ENCODE measurements at places on chromosomes 4 and X.
A peak's percentile ranks its signal among the peaks of the same experiment; 100 is the strongest.

DNA sequence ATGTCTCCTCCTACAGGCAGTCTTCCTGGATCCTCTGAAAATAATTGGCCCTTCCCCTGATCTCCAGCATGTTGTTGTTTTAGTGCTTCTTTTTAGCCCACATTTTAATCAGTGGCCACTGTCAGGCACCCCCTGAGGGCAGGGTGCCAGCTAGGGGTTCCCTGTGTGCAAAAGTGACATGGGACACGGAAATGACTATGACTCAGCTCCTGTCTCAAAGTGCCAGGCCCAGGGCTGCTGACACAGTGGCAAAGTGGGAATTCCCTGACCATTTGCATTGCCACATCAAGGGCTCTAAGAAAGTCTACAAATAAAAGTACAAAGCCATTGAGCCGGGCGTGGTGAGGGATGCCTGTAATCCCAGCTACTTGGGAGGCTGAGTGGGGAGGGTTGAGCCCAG is 24.8 kb downstream of the HMX1 start:
- DNase-seq = no peak

DNA sequence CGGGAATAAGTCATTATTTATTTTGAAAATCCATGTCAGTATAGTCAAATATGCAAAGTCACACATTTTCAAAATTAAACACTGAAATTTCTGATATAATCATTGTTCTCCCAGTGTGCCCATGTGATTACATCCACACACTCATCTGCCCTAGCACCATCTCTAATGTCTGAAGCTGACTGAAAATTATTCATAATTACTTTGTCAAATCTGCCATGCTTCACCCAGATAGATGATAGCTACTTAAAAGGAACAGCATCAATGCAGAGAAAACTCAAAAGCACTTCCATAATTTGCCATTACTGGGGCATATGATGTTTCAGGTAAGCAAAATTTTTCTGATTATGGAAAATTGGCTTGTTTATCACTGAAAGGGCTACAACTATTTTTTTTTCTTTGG is 1433.3 kb upstream of the IGFBP7 start:
- DNase-seq = no peak

GRCh38 chrX:53125506-53125905 is 31.6 kb downstream of the KANTR start:
- DNase-seq = no peak

DNA sequence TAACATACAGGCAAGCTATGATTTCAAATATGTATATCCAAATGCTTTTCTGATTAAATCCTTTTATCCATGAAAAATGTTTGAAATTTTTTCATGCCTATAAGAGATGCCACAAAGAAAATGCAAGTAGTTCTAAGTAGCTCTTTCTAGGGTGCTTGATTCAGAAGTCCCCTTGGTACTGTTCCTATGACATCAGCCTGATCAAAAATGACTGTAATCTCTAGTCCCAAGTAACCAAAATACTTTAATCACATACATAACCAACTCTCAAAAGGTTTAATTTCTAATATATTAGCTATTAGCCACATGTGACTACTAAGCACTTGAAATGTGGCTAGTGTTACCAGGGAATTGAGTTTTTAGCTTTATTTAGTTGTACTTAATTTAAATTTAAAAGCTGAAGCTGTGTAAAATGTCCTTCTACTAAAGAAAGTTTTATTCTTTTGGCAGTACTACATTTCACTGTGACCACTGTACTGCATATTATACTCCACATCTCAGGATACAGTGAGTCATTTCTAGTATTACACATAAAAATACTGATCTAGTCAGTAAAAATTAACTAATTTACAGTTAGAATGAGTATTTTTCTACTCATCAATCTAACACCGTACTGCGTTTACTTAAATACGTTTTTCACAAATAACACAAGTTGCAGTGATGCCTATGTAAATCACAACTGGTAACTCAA is 33.9 kb downstream of the FBXW7 start:
- no peak for DNase-seq

- DNase-seq = no peak
These were observed 1184.4 kb downstream of the RPA4 start for GRCh38 chrX:98068024-98068580.

DNA sequence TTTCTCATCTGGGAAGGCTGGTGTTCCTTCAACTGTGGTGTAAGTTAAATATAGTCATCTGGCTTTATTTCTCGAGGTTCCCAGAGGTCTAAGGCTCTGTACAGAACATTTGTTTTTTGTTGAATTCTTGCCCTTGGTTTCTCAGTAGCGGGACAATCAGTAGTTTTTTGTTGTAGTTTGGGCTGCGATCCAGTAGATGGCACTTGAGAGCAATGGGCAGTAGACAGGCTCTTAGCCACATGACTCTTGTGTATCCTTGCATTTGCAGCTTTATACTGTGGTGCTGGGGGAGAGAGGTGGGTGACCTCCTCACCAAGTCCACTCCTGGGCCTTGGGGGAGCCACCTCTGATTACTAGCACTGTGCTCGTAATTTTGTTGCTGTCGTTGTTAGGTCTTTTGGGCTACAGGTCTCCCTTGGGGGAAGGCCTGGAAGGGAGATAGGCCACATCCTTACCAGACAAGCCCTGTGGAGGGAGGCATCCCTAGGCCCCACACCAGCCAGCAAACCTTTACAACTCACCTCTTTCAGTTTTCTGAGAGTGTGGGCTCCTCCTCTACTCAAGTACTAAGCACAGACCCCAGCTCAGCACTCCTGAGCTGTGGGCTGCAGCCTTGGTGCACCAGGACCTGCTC is 8.1 kb downstream of the ETDB start:
- peak; percentile 39 for DNase-seq

GRCh38 chr4:56434599-56435139 is 746 bp downstream of the PPAT start:
- DNase-seq = peak; percentile 52

GRCh38 chr4:113080050-113080449 is 30.6 kb downstream of the ANK2 start:
- no peak for DNase-seq

- DNase-seq = no peak
These were observed 15.0 kb upstream of the UBE2D3 start for GRCh38 chr4:102842367-102842766.

DNA sequence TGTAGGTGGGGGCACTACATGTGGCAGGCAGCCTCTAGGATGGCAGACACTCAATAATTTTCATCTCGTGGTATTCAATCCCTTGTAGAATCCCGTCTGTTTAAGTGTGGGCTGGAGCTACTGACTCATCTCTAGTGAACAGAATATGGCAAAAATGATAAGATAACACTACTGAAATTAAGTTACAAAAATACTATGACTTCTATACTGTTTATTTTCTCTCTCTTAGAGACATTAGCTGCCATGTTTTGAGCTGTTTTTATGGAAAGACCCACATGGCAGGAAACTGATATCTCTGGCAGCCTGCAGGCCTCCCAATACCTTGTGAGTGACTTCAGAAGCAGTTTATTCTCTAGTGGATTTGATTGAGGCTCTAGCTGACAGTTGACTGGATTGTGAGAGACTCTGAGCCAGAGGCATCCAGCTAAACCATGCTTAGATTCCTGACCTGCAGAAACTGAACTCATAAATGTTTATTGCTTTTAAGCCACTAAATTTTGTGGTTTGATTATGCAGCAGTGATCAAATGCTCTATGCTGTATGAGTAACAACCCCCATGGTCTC is 298.8 kb upstream of the CTSO start:
- no peak for DNase-seq

DNA sequence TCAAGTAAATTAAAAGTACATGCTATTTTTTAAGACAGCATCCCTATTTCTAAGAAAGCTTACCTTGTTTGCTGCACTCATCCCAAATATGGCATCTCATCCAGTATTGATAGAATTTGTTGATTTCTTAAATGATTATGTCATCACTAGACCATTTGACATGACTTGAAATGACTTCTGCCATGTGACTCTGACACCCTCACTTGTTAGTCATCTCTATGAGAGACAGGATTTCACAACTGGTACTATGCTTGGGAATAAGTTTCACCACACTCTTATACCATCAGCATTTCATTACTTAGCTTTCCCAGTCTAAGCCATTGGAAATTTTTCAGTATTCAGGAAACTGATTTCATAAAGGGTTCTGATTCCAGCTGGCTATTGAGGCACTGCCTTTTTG is 55.3 kb downstream of the TMPRSS11F start:
- no peak for DNase-seq

DNA sequence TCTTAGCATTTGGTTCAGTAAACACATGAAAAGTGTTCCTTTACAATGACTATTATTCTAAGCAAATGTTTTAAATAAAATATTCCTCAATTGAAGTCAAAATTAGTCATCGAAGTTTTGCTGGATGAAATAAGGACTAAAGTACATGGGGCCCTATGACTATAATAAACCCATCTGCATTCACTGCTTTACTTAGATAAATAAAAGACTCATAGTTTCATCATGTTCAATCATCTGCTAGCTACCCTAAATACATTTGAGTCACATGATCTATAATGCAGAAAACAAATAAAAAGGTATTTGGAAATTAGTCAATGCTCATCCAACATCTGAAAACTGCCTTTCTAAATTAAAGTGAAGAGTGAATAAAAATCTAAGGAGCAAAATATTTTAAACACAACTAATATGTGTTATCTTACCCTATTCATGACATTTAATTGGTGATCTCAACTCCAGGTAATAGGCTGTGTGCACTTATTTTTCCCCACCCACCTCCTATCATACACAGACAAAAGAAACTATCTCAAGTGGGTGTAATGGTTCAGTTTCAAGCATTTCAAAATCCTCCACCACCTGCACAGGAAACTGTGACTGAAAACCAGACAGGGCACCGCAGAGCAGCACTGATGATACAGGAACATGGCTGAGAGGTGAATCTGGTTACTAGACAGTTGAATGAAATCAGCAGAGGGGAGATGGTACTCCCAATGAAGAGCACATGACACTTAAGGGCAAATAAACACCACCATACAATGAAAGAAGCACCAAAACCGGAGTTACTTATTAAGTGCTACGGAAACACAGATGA is 78.6 kb downstream of the CAMK2D start:
- no peak for DNase-seq

- DNase-seq = peak; percentile 38
These were observed 586 bp downstream of the BCAP31 start for GRCh38 chrX:153723351-153724251.

DNA sequence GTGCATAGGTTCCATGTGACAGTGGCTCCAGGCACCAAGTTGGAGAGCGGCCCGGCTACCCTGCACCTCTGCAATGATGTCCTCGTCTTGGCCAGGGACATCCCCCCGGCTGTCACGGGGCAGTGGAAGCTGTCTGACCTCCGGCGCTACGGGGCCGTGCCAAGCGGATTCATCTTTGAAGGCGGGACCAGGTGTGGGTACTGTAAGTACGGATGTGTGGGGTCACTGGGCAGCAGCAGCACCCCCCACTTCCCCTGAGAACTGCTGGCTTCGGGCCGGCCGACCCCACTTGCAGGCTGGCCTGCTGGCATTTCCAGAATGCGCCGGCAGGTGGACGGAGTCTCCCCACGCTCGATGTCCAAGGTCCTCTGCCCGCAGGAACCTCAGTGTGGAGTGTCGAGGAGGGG is 13.2 kb downstream of the DOK7 start:
- no peak for DNase-seq

- no peak for DNase-seq
These were observed 10.1 kb downstream of the HS3ST1 start for GRCh38 chr4:11418610-11419009.

GRCh38 chr4:67292045-67292444 is 253.3 kb downstream of the CENPC start:
- DNase-seq = no peak

DNA sequence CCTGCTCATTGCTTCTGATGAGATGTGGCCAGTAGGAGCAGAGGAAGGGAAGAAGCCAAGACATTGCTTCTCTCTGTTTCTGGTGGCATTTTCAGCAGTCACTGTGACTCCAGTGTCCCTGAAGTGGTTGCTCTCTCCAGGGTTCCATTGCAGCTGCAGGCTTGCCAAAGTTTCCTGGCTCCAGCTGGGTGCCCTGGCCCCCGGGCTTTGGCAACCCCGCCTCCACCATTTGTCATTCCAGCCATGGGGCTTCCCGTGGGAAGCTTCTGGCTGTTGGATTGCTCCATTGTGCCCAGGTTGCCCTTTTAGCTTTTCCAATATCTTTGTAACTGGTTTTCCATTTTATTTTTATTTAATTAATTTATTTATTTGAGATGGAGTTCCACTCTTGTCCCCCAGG is 12.7 kb downstream of the FGFBP1 start:
- no peak for DNase-seq

- DNase-seq = no peak
These were observed 177.6 kb upstream of the GLRA2 start for GRCh38 chrX:14351611-14352303.

DNA sequence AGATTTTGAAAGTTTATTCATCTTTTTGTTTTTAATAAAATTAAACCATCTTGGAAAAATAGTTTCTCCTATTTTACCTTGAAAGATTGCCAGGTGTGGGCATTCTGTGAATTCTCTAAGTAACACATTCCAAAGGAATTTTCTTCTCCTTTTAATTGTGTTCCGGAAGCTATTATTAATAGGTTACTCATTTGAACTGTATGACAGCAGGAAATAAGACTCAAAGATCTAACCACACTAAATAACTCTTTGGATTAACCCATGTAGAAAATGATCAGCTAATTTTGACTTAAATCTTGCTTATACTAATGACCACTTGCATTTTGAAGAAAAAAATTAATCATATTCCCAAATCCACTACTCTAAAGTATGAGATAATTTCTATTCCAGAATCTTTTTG is 17.6 kb upstream of the CCNI start:
- DNase-seq = no peak

DNA sequence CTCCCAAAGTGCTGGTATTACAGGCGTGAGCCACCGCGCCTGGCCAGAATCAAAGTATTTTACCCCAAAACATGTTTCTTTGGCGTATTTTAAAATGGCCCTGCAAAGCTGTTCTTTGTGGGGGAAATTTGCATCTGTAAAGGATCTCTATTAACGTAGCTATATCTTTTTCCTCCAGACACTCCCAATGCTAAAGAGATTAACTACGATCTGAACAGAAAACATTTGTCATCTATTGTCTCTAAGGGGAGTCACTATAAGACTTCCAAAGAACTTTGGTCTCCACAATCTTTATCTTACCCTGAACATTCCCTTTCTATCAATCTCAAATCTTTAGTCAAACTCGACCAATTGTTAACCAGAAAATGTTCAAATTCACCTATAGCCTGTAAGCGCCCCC is 19.1 kb upstream of the PDS5A start:
- DNase-seq = no peak

- DNase-seq = no peak
These were observed 270.9 kb upstream of the GRIA3 start for GRCh38 chrX:122913134-122913533.

GRCh38 chr4:15348236-15348635 is 79.6 kb upstream of the C1QTNF7 start:
- DNase-seq = no peak

GRCh38 chrX:10636337-10636736 is 16.0 kb upstream of the MID1 start:
- peak; percentile 18 for DNase-seq

GRCh38 chr4:478373-478772 is 20.6 kb downstream of the ZNF721 start:
- DNase-seq = no peak

GRCh38 chrX:129577877-129578276 is 37.8 kb downstream of the OCRL start:
- no peak for DNase-seq
